Stimulated activated CD8-positive, alpha-beta memory T cell treated with anti-CD3 and anti-CD28 coated beads, Interleukin-2, amount 100 ng/mL, for 48 hours (primary cell): ENCODE measurements at places on chromosomes 3 and 15.

DNA sequence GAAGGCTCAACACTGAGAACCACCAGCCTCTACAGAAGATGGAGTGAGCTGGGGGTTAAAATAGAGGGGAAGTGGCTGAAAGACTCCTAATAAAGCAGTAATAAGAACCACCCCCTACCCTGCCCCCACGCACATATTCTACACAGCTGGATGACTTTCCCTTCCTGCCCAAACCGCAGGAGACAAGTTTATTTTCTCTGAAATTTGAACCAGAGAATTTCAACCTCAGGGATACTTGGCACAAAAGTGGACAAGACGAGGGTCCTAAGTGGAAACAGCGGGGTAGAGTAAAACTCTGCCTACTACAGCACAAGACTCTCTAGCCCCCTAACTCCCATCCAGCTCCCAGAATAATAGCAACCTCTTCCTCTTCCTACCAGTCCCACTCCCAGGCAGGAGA, 28.4 kb downstream of the USF3 start:
- DNase-seq, result no peak

DNA sequence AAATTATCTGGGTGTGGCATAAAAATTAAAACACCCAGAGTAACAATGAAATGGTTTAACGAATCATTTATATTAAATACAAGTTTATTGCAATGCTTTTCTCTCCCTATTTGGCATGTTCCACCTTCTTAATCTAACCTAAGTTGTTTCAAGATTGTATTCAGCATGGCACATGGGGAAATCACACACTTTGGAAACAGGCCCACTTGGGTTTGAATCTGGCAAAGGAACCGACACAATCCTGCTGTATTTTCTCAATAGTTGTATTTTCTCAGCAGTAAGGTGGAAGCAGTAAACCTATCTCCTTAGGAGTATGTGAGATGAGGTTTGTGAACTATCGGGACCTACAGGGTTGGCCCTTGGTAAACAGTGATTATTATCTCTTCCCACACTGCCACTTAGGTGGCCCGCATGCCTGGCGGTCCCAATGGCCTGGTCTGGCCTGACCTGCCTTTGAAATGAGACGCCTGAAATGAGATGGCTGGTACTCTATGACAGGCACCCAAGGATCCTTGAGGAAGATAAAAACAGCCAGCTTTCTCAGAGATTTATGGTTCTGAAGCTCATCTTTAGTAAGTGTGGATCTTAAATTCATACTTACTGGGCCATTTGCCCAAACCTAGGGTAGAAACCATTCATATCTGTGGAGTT, 45.3 kb upstream of the VILL start:
- DNase-seq, result no peak

DNA sequence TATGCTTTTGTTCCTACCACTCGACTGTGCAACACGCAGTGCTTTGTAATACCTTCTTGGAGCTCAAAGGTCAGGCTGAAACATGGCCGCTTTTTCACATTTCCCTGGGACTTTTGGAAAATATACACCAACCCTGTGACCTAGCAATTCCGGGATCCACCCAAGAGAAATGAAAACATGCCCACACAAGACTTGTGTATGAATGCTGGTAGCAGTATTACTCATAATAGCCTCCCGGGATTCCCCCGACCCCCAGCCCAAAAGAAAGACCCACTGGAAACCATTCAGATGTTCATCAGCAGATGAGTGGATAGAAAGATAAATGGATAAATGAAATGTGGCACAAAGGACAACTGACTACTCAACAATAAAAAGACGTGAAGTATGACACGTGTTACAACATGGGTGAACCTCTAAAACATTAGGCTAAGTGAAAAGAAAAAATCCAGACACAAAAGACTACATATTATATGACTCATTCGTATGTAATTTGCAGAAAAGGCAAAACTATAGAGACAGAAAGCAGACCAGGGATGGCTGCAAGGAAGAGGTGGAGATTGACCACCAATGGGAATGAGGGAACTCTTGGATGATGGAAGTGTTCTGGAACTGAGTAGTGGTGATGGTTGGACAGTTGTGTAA, 104.1 kb downstream of the PGPEP1L start:
- no peak for DNase-seq

DNA sequence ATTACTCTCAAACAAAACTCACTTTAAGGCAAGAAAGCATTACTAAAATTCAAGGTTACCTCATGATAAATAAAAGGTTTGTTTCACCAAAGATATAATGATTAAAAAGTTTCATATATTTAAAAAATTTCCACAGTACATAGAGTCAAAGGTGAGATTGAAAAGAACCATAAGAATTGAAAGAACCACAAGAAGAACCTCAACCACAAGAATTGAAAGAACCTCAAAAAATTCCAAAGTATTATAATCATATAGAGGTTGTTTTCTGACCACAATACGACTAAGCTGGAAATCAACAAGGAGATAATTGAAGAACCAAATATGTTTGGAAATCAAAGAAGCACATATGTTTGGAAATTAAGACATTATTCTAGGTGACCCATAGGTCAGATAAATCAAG, 52.7 kb downstream of the SLC25A36 start:
- DNase-seq, result no peak

GRCh38 chr15:28021281-28022039, 77.7 kb downstream of the OCA2 start:
- peak; percentile 7 for DNase-seq

- DNase-seq, result no peak
These were observed 261.0 kb downstream of the ROBO1 start for GRCh38 chr3:79506751-79507150.

DNA sequence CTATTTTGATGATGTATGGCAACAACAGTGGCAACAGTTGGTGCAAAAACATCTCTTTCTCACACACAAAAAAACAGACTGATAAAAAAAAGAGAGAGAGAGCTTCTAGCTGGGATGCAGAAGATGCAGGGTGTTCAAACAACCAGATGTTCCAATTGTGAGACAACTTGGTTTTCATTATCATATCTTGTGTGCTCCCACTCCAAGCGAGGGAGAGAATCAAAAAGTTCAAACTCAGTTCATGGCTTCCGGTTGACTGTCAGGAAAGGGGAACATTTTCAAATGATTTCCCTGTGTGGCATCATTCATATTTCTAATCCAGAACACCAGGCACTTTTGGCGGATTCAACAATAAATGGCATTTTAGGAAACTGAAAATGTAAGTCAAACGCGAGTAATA, 72.1 kb downstream of the RSL24D1 start:
- no peak for DNase-seq

GRCh38 chr15:52031556-52031955, 12.5 kb downstream of the MAPK6 start:
- no peak for DNase-seq

GRCh38 chr3:5974630-5975322, 787.3 kb downstream of the EDEM1 start:
- DNase-seq, result no peak

- no peak for DNase-seq
These were observed 349.6 kb downstream of the PLCL2 start for GRCh38 chr3:17234382-17234781.

- no peak for DNase-seq
These were observed 442.6 kb upstream of the PDZRN3 start for GRCh38 chr3:74067296-74067695.

DNA sequence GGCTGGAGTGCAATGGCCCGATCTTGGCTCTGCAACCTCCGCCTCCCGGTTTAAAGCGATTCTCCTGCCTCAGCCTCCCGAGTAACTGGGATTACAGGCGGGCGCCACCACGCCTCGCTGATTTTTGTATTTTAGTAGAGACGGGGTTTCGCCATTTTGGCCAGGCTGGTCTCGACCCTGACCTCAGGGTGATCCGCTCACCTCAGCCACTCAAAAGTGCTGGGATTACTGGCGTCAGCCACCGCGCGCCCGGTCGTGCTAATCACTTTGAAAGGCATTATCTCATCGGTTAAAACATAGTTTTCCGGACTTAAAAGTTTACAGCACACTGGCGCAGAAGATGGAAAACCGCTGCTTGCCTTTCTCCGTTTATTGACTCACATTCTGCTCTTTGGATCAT, 27.6 kb upstream of the MTHFS start:
- DNase-seq, result no peak

GRCh38 chr3:2262204-2262603, 163.5 kb downstream of the CNTN4 start:
- no peak for DNase-seq

DNA sequence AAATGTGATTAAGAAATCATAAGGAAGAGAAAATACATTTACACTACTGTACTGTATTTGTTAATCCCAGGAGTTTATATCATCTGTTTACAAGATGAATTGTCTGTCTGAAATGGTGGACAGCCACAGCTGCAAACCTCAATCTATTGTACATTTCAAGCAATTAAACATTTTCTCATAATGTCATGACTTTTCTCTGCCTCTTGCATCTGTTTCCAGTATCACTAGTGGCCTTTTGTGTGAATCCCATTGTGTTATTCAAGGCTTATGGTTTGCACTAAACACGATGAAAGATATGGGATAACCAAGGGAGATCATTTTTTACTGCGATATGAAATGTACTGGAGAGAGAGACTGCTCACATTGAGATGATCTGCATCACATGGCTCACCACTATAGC, 200.2 kb upstream of the LRRN1 start:
- no peak for DNase-seq

DNA sequence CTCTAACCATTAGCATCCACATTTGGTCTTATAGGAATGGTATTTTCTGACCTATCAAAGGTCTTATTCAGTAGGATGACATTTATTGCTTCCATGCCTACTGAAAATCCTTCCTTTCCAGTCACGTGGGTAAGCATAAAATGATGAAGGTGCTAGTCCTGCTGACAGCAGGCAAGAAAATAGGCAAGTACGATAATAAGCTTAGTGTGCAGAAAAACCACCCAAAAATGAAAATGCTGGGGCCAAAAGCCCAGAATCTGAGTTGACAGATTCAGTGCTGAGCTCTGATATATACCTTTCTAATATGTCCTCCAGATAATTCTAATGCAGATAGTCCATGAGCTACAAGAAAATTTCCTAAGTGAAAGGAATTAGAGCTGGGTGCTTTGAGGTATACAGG, 194.8 kb downstream of the WDR72 start:
- DNase-seq, result no peak

DNA sequence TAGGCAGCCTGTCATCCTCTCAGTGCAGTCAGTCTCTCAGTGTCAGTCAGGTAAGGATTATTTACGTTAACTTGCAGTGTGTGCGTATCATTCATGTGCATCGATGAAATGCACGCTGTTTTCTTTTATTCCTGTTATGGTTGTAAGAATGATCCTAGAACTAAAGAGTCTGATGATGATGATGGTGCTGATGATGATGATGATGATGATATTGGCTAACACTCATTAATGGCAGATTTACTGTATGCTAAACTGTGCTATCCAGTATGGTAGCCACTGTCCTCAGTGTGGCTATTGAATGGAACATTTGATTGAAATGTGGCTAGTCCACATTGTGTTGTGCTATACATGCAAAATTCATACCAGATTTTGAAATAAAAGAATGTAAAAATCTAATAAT, 39.4 kb downstream of the FANCI start:
- no peak for DNase-seq

- DNase-seq, result no peak
These were observed 69.9 kb upstream of the TP63 start for GRCh38 chr3:189561256-189561655.

- DNase-seq, result no peak
These were observed 5.0 kb downstream of the VGLL4 start for GRCh38 chr3:11638495-11639358.

DNA sequence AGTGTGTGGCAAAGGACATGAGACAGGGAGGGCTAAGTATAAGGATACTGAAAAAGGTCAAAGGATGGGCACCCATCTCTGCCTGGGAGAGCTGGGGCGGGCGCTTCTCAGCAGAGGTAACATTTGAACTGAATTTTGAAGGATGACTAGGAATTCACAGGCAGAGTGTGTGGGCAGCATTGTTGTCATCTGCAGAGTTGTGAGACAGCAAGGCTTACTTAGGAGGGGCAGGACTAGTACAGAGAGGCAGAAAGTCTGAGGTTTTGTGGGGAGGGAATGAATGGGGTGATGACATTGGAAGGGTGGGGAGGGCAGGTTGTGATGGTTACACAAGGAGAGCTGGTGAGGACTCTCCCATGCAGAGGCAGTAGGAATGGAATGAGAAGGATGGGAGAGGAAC, 84.1 kb upstream of the PRR23C start:
- DNase-seq, result no peak

DNA sequence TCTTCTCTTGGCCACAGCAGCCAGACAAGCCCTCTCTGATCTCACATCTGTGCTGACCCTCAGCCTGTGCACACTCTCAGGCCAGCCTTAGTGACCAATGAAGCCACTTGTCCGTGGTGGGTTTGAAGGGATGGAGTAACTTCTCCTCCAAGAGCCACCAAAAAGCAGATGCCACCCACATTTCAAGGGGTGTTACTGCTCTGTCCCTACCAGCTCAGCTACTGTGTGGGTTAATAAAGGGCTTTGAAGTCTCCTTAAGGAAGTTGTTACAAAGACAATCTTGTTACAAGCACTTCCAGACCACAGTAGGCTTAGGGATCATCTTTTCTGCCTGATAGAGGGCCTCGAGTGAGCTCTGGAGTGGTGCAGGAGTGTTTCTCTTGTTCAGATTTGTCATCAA, 3.3 kb upstream of the CA12 start:
- DNase-seq, result no peak

DNA sequence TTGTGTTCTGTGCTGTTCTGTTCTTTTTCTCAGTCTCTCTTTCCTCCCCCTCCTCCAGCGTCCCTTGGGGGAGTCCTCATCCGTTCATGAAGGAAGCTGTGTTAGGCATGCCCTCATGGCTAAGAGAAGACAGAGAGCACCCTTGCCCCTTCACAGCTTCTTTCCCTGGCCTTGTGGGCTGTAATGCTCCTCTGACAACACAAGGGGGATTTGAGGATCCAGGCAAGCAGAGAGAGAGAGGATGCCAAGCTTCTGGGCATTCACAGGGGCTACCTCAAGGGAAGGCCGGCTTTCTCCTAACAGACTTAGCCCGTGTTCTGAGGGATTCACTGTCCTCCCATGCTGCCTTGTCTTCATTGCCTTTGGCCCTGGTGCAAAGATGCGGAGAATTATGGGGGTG, 389.5 kb downstream of the LRTM1 start:
- DNase-seq, result no peak

GRCh38 chr15:96020133-96020532, 310.4 kb upstream of the NR2F2 start:
- DNase-seq, result no peak

DNA sequence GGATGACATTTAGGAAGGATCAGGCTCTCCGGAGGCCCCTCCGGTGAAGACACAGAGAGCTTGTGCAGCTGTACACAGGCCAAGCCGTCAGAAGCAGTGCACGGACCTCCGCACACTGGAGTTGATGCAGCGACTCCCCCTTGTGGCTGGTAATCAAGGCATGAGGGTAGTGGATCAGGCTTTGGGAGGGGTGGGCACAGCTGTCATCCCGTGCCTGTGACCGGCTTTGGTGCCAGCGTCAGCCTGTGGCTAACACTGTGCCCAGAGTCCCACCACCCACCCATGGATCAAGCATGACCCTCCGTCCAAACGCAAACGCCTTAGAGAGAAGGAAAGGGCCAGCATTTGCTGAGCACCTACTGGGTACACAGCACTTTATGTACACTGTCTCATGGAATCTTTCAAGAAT, 8.2 kb upstream of the GRIP2 start:
- DNase-seq, result peak; percentile 11

- peak; percentile 30 for DNase-seq
These were observed at the start of gene SPESP1 for GRCh38 chr15:68930268-68931022. TSS of gene SPESP1 (plus strand) at chr15:68930525. CDS start at chr15:68930654, 129 bp downstream.
